ENCODE measurements at places on chromosomes 1 and 21.

GRCh38 chr21:43361127-43361492, 65.8 kb downstream of the SIK1 start:
- peak; percentile 39 for DNase-seq

DNA sequence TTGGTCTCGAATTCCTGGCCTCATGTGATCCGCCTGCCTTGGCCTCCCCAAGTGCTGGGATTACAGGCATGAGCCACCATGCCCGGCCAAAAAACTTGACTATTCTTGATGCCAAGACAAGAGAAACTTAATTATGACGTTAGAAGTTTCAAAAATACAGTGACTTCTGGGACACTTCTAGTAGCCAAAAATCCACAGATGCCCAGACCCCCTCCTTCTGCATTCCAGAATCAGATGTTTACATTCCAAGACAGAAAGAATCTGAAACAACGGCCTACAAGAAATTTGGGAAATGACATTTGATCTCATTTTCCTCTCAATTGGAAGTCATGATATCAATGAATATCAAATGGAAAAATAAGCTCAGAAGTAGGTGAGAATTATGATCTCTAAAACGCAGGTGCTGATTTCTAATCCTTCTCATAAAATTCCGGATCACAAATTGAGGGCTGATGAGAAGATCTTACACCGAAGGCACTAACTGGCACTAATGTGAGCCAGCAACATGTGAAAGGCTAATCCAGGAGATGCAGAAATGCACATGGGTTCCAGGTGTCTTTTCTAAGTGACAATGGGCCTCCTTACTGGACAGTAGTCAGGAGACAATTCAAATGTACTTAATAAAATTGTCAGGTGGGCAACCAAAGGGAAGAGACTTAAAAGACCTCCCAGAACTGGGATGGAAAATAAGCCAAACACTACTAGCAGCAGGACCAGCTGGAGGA, 5.5 kb downstream of the RAB29 start:
- DNase-seq = no peak

DNA sequence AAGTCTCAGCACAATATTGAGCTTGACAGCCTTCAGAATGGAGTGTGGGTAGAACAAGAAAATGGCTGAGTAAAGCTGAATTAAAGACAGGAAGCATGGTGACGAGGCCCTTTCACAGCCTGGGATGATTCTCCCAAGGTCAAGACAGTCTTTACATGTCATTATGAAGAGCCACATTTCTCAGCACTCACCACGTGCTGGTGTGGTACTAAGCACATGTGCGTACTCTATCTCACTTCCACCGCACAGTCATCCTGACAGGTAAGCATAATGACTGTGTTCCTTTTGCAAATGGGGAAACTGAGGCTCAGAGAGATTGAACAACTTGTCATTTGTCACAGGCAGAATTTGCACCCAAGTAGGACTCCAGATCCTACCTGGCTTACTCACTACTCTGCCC, 92.8 kb upstream of the COA6 start:
- DNase-seq = no peak

DNA sequence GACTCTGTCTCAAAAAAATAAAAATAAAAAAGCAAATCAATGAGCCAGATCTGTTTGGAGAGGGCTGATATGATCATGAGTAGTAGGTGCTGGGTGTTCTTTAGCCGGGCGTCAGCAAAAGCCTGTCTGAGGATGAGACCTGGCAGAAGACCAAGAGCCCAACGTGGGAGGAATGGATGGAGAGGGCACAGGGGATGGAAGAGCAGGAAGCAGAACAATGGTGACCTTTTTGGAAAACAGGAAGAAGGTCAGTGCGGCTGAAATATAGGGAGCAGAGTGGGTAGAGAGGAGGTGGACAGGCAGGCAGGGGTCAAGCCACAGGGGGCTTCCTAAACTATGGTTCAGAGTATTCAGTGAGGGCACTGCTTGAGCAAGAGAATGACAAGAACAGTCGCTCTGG, 30.9 kb downstream of the VWA5B1 start:
- no peak for DNase-seq

- DNase-seq = no peak
Measured at GRCh38 chr1:9530320-9530719, 8.9 kb upstream of the SLC25A33 start.

DNA sequence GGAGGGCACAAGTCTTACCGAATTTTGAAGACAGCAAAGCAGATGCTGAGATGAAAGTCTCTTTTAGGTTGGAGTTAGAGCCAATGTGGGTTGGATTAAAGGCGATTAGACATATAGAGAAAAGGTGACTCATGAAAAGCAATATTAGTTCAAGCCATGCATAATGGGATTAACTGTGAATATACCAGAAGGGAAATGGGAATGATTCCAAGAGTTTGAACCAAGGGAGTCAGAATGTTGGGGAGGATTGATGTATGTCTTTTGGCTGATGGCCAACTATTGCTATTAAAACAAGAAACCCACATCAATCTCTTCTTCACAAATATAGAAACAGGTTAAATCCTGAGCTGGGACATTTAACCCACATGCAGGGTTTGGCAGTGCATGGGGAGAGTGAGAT, 1.2 kb downstream of the HMGCS2 start:
- no peak for DNase-seq

DNA sequence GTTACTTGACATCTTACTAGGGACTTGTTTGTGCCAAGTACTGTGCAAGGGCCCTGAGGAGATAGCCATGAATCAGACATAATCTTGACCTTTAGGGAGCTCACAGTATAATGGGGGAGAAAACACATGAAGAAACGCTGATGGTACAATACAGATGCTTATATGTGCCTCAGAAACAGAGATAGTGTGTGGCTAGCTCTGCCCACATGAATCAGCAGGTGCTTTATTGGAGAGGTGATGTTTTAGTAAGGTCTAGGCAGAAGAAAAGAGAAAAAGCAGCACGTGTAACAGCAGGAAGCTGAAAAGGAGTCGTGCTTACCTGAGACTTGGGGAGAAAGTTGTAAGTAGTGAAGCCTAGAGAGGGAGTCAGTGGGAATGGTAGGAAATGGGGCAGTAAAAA, 60.6 kb upstream of the LMO4 start:
- no peak for DNase-seq

- peak; percentile 9 for DNase-seq
Measured at GRCh38 chr1:20574686-20575540, 14.0 kb upstream of the CDA start.

- DNase-seq = no peak
Measured at GRCh38 chr1:170617591-170618330, 46.2 kb upstream of the PRRX1 start.

DNA sequence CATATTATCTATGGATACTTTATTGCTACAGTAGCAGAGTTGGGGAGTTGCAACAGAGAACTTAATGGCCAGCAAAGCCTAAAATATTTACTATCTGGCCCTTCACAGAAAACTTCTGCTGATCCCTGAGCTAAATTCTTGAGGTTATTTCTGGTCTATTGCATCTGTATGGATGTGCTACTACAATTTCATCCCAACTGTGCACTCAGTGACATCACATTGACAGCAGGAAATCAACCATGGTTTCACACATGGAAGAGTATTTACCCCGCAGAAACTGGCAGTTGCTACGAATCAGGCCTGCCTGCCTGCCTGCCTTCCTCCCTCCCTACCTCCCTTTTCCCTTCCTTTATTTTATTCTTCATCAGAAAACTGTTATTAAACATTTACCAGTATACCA, 12.1 kb downstream of the CLCA2 start:
- DNase-seq = no peak

DNA sequence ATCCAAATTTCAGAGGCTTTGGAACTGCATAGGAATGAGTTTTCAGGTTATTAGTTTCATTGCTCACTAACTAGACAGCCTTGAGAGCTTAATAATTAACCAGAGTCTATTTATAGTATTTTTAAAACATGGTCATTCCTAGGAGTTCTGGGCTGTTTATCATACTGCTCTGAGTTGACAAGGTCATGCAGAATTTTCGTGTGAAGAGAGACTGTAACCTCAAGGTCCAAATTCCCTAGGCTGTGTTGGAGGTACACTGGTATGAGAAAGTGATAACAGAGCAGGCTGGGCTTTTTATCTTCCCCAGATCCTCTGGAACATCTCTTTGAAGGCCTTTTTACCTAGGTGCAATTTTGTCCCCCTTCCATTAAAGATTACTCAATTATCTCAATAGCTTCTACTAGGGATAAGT, 736.3 kb downstream of the LTN1 start:
- DNase-seq = no peak

- DNase-seq = no peak
Measured at GRCh38 chr1:3510136-3510955, 55.9 kb downstream of the ARHGEF16 start.

- DNase-seq = no peak
Measured at GRCh38 chr1:94079080-94079940, 41.6 kb downstream of the ABCA4 start.

DNA sequence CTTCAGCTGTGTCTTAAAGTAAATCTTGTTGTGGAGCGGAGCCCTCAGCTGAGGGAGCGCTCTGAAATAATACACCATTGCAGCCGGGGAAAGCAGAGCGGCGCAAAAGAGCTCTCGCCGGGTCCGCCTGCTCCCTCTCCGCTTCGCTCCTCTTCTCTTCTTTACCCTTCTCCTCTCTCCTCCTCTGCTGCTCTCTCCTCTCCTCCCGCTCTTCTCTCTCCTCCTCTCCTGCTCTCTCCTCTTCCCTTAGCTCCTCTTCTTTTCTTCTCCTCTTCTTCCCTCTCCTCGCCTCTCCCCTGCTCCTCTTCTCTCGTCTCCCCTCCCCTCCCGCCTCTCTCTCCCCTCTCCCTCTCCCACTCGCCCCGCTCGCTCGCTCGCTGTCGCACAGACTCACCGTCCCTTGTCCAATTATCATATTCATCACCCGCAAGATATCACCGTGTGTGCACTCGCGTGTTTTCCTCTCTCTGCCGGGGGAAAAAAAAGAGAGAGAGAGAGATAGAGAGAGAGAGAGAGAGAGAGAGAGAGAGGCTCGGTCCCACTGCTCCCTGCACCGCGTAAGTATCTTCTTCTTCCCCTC, at the start of gene PROX1:
Gene PROX1, plus strand, starts transcription at position 47 of the 580 bp plus-strand sequence. CDS start 8,563 bp downstream, outside the sequence.
- DNase-seq = peak; percentile 70

DNA sequence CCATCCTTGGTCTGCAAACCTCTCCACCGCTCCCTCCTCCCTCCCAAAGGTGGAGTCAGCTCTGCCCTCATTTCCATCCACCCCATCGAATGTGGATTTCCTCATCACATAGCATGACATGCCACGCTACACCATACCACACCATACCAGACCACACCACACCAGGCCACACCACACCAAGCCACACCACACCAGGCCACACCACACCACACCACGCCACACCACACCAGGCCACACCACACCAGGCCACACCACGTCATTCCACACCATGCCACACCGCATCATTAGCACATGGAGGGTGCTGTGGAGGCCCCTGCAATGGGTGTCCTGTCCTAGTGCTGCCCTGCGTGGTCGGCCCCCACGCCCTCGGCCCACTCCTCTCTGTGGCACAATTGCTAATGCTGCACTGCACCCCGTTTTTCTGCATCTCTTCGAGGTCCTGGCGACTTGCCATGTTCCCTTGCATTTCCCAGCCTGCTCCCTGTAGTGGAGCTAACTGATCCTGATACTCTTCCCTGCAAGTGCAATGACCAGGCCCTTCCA, 11.3 kb downstream of the DFFB start:
- no peak for DNase-seq

GRCh38 chr1:165890684-165891083, 63.3 kb downstream of the UCK2 start:
- DNase-seq = no peak

GRCh38 chr1:212219679-212220463, 65.3 kb upstream of the PPP2R5A start:
- no peak for DNase-seq

- no peak for DNase-seq
Measured at GRCh38 chr1:36419569-36419968, 21.9 kb upstream of the LSM10 start.

DNA sequence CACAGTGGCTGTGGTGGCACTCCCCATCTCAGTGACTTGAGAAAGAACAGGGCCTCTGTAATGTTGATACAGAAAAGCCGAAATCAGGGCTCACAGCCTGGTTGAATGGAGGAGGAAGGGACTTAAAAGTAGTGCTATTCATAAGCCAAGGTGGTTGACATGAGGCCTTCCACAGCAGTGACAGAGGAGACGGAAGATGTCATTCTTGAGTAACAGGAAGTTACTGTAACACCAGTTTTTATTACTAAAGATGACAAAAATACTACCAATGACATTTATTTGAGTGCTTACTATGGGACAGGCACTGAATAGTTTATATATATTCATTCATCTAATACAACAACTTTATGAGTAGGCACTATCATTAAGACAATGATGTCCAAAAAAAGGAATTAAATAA, 52.8 kb upstream of the GNG12 start:
- DNase-seq = no peak

DNA sequence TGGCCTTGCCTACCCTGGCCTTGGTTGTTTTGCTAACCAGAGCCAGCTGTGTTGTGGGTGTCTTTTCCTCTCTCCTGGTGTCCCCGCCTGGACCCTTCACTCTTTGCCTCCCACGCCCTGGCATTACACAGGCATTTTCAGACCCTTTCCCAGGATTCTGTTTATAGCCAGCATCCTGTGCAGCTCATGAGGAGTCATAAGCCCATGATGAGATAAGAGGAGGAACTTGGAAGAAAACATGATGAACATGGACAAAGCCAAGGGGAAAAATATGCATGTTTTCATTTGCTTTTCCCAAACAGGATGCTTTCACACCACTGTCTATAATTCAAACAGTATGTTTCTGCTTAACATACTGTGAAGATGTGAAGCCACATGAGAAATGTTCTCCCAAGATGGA, 18.7 kb upstream of the WARS2 start:
- no peak for DNase-seq

GRCh38 chr1:9291914-9292360, 757 bp upstream of the SPSB1 start:
- no peak for DNase-seq

DNA sequence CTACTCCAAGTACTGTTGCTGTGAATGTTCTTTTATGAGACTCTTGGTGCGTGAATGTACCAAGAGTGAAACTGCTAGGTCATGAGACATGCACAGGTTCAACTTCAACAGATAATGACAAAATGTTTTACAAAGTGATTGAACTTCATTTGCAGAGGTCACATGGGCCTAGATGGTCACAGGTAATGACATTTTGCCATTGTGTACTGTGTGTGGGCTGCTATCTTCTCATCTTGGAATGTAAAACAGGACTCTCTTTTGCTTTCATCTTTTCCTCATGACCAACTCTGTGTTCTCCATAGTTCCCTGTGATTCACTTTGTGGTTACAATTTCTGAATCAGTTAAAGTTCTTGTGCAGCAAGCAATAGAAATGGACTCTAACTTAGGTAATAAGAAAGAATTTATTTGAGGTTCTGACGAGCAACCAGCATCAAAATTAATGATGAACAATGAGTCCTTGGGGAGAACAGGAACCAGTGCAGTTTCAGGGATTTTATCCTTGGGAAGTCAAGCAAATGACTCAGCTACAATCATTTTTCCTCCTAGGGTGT, 16.2 kb upstream of the TSNAX start:
- DNase-seq = no peak

- no peak for DNase-seq
Measured at GRCh38 chr1:8424539-8425116, 106.7 kb downstream of the SLC45A1 start.

GRCh38 chr1:9235096-9235459, 504 bp downstream of the H6PD start:
- peak; percentile 6 for DNase-seq
